ENCODE measurements at places on chromosomes 3 and 15.

GRCh38 chr15:51751697-51752683, 593 bp downstream of the TMOD2 start:
- no peak for DNase-seq

GRCh38 chr15:85589851-85590250, 204.9 kb downstream of the KLHL25 start:
- no peak for DNase-seq

DNA sequence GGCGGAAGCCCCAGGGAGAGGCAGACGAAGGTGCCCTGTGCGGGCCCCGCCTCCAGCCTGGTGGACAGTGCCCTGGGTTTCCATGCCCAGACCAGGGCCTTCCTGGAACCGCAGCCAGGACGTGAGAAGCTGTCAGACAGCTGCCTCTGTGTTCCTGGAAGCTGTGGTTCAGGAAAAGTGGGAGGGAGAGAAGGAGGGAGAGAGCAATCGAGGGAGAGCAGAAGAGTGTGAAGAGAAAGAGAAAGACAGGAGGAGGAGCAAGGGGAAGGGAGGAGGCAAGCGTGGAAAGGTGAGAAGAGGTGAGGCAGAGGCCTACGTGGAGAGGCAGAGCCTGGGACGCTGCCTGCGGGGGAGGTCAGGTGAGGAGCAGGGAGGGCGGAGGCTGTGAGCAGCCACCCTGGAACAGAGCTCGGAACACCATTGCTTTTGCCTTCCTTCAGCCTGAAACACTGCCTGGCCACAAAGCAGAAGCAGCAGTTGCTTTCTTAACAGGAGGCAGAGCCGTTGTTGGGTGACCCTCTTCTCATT, 18.6 kb downstream of the ZDHHC19 start:
- no peak for DNase-seq

- DNase-seq: no peak
Measured at GRCh38 chr15:69725957-69726356, 273.3 kb downstream of the RPLP1 start.

DNA sequence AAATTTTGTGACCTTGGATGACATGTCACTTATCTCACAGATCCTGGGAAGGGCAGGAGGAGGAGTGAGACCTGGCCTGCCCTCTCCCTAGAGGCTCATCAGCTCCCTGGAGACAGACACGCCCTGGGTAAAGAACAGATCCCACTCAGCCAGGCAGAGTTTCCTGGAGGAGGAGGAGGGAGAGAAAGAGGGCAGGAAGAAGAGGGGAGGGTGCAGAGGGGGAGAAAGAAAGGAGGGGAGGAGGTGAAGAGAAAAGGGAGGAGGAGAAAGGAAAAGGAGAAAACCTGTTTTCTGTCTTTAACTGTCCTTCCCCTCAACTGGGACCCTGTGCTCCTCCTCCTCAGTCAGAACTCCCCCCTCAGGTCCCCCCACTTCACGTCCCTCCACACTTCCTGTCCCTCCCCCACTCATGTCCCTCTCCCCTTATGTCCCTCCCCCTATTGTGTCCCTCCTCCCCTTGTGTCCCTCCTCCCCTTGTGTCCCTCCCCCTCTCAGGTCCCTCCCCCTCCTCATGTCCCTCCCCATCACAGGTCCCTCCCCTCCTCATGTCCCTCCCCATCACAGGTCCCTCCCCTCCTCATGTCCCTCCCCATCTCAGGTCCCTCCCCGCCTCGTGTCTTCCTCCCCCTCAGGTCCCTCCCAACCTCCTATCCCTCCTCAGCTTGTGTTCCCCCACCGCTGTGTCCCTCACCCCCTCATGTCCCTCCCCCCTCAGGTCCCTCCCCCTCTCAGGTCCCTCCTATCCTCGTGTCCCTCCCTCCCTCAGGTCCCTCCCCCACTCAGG, 52.3 kb upstream of the CGNL1 start:
- no peak for DNase-seq

- no peak for DNase-seq
Measured at GRCh38 chr3:159057621-159058020, 255.8 kb downstream of the MFSD1 start.

GRCh38 chr15:43251871-43252250, 14.9 kb downstream of the TGM5 start:
- DNase-seq: no peak

DNA sequence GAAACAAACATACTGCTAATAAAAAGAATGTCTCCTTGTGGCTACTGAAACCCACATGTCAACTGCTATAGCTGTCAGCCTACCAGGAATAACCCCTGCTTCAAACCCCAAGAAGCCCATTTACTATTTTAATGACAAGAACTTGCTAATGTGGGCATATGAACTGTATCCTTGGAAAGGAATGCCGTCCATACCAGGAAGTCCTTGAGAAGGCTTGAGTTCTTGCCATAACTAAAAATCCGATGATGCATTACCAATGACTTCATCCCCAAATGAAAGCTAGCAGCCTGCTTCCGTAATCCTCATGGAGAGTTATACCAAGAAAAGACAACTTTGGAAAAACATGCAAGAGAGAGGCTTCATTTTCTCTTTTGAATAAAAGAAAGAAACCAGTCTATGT, 34.8 kb downstream of the MINDY4B start:
- no peak for DNase-seq
